ENCODE measurements at places on chromosomes 16 and 17. TPM values are rescaled to one million over a fixed set of nuclear protein-coding genes. Genes with fewer than 3 reads are reported as not detected.

DNA sequence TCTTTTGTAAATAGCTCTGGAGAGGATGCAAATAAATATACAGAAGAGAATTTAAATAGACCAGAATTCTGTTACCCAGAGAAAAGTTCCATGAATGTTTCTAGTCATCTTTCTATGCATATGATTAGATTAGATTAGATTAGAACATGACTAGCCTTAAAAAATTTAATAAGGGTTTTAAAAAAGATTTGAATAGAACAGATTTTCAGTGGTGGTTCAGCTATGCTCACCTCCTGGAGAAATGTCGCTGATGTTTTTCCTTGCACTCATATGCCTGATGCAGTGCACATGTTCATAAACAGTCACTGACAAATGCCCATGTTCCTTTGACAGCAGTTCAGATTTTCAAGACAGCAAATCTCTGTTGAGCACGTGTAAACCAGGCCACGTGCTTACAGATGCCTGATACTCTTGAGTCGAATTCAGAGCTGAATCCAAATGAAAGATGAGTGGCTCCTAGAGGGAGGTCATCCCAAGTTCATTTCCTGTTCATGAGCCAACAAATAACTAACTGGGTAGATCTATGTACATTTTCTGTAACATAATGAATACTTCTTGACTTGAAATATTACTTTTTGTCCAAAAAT, 19.9 kb upstream of the RAB11FIP4 start:
- peak; percentile 43 for DNase-seq

DNA sequence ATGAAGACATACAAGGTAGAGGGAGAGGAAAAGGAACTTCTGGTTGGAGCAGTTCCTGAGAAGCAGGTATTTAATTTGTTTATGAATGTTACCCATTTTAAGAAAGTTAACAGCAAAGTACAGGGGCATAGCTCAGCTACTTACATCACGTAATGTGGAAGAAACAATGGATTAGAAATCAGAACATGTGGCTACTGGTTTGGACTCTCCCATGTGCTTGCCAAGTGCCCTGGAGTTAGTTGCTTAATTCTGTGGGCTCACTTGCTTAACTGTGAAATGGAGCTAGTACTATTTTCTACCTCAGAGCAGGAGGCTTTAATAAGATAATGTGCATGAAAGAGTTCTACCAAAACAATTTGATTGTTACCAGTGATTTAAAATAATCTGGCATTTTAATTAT, 27.3 kb downstream of the RSPRY1 start:
- no peak for DNase-seq

DNA sequence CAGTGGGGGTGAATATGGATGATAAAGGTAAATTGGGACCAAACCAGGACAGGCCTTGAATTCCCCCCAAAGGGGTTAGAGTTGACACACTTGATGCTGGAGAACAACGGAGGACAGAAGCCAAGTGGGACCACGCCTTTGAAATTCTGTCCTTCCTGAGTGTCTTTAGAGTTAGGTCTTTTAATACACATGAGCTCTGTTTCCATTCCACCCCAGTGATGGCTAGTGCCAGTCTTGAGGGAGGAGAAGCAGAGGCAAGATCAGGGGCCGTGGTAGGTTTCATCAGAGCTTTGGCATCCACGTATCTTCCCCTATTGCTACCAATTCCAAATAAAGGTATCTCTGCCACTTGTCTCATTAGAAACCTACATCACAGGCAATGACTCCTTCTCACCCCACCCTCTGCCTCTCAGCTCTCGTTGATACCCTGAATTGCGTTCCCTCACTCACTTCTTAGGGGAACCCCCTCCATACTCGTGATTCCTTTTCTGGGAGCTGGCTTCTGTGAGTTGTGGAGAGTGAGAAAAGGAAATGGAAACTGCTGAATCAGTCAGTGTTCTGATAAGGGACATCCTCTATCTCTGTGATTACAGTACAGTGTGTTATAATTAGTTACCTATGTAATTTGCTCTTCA, 2.4 kb upstream of the CCL3L1 start:
- DNase-seq: no peak

- DNase-seq: no peak
These were observed at the start of gene HSPB9 for GRCh38 chr17:42122371-42123303. HSPB9 (plus strand) TSS chr17:42122804; CDS start chr17:42122851, 47 bp downstream.

DNA sequence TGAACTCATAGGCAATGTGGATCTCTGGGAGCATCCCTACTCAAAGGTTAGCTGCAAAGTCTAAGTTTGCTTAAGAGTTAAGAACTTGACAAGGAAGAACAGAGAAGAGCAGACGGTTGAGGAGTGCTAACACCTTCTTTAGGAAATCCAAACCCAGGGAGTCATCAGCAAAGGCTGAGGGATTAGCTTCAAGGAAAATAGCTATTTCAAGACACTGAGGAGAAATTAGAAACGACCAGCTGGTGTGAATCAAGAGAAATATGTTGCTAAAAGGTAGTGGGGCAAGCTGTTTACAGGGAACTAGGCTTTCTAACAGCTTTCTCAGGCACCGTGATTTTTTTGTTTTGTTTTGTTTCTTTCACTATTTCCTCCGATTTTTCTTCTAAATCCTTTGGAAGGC, 90.7 kb downstream of the CDH8 start:
- DNase-seq: no peak

DNA sequence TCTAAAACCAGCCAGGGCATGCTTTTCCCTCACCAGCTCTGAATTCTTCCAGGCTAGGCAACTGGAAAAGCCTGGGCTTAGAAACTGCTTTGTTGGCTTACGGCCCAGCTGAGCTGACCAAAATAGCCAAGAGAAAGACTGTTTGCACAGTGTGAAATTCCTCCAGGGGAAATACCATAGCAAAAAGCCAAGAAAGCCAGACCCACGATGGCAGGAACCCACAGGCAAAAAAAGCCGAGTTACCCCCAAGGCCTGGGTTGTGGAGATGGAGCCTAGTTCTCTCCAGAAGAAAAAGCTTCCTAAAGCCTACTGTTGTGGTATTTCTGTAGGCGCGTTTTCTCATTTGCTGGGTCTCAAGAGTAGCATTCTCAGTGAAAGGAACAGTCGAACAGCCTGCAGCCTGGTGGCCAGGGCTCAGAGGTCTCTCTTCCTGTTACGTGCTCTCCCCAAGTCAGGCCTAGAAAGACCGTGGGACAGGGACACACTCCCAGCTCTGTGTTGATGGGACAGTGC, 9.2 kb downstream of the SP2 start:
- DNase-seq: peak; percentile 82

DNA sequence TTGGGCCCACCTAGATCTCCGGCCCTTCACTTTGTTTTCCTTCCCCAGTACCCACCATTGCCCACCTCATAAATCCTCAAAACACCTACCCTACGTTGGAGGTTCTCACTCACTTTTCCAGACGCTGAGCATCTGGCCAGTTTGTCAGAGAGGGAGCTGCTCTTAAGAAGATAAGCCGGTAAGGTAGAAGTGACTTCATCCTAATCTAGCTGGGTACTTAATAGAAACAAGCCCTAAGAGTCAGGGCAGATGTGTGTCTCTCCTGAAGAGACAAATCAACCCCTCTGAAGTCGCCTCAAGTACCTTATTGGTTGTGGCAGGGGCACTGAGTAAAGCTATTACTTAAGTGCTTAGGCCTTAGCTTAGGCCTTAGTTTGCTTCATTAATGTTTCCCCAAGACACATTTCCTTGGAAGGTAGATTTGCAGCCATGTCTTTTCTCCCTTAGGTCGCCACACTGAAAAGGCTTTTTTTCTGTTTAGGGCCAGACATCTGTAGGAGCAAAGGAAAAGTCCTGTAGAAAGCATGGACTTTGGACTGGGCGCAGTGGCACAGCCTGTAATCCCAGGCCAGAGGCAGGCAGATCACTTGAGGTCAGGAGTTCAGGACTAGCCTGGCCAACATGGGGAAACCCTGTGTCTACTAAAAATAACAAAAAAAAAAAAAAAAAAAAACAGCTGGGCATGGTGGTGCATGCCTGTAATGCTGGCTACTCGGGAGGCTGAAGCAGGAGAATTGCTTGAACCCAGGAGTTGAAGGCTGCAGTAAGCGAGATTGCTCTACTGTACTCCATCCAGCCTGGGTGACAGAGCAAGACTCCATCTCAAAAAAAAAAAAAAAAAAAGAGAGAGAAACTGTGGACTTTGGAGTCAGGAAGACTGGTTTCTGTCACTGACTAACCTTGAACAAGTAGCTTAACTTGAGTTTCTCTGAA, 1.0 kb downstream of the TACO1 start:
- no peak for DNase-seq

DNA sequence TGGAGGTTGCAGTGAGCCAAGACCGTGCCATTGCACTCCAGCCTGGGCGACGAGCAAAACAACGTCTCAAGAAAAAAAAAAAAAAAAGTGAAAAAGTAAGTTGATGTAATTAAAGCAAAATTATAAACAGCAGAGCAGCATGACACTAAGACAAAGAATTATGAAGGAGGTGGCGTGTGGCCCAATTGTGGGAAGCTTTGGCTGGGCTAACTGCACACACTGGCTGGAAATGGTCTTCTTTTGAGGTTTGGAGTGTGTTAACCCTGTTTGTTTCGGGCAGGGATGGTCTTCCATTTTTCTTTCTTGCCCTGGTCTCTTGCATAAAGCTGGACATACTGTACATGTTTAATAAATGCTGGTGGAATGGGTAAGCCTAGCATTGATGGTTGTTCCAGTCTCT, 54.8 kb downstream of the RAP1GAP2 start:
- DNase-seq: peak; percentile 10

- DNase-seq: peak; percentile 56
These were observed 676.7 kb upstream of the SOX9 start for GRCh38 chr17:71444078-71444477.

DNA sequence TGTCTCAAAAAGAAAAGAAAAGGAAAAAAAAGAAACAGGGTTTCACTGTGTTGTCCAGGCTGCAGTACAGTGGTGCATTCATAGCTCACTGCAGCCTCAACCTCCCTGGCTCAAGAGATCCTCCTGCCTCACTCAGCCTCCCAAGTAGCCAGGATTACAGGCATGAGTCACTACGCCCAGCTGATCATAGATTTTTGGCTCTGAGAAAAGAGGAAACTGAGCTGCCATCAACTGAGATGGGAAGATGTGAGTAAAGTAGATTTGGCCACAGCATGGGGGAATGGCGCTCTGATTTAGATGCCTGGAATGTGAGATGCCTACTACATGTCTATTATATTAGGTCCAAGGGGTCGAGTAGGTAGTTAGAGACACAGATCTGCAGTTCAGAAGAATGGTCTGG, 5.9 kb upstream of the NAGS start:
- DNase-seq: peak; percentile 80

GRCh38 chr17:45357364-45357997, 40.7 kb upstream of the MAP3K14 start:
- no peak for DNase-seq

DNA sequence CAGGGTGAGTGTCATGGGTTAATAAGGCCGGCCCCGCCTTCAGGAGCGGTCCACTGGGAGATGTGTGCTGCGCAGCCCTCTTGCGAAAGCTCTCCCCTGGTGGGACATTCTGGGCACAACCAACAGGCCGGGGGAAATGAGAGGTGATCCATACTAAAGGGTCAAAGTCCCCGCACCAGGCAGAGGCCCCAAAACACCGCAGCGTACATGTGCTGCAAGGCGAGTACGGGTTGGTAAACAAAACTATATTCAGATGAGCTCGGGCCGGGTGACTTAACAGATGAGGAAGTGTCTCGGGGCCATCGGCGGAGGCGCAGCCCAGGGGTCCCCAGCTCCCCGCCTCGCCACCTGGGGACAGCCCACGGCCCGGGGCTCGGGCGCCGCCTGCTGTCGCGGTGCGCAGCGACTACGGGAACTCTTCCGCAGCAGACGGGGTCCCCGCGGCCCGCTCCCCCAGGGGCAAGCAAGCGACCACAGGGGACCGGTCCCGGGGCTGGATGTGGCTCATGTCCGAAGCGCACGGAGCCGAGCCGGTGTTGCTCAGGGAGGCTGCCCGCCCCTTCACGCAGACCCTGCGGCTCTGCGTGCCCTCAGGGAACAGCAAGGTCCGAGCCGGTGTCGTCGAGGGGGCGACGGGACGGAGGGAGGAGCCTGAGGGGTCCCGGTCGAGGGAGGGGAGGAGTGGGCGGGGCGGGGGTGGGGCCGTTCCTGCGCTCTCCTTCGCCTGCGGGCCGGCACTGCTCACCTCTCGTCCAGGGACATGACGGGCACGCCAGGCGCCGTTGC, at the start of gene RAB37:
Gene RAB37 (plus strand): TSS at position 744 of the 786 bp plus-strand sequence. CDS start 17 bp downstream, at position 761.
- no peak for DNase-seq

DNA sequence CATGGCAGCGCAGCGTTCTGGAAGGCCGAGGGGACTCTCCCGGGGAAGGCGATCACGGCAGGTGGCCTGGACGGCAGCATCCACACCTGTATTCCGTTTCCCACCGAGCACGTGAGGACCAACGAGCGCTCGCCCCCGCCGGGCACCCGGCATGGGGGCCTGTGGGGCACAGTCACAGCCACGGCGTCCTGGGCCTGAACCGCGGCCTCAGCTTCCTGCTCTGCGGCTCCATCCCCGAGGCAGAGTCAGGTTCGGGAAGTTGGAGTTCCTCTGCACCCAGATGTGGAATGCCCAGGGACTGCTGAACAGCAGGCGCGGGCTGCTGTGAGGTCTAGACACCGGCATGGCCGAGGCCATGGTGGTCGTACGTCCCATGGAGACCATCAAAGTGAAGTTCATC, 1713.9 kb downstream of the TP53TG3F start:
- DNase-seq: no peak

DNA sequence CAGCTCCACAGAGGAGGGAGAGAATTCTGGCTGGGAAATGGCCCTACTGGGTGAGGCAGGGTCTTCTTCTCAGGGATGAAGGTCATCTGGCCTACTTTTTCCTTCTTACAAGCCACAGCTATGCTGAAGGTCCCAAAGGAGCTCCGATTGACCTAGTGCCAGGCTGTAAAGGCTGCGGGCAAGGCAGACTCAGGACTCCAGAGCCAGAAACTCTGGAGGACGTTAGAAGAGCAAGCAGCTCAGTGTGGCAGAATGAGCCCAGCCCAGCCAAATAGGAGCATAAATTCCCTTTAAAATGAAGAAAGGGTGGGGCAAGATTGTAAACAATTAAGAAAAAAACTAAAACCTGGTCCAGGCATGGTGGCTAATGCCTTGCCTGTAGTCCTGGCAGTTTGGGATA, 20.1 kb upstream of the CNOT1 start:
- DNase-seq: peak; percentile 22

GRCh38 chr17:65678546-65678945, 117.1 kb upstream of the AXIN2 start:
- DNase-seq: no peak

- DNase-seq: no peak
These were observed 1.0 kb upstream of the ALG1 start for GRCh38 chr16:5070431-5071186.

Gene KRTAP3-2
- total RNA-seq: not detected

Gene CCL8
- total RNA-seq: not detected

Gene ACSM2A
- not detected for total RNA-seq

Gene TK2
- total RNA-seq: 19.6 TPM

Gene TMEM238L
- total RNA-seq: not detected

Gene CNOT1
- total RNA-seq: 232 TPM
